Stimulated activated CD4-positive, alpha-beta T cell treated with anti-CD3 and anti-CD28 coated beads, Interleukin-1b, Interleukin-23, amount 100 ng/mL, for 1 hour (primary cell): ENCODE measurements at places on chromosomes 12 and 14.

GRCh38 chr12:101116911-101117310 lies 93.1 kb downstream of the SLC5A8 start:
- no peak for DNase-seq

DNA sequence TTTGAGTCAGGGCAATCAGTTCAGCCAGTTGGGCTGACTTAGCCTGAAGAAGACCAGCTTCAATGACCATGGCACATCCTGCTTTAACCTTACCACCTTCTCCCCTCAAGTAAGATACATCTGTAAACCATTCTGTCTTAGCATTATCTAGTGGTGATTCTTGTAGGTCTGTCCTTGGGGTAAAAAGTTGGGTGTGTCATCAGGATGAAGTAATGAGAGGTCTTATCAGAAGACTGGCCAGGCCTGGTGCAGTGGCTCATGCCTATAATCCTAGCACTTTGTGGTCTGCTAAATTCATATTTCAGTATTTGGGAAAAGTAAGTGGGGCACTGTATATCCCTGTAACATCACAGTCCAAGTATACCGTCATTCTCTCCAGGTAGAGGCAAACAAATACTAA lies 19.1 kb downstream of the SINHCAF start:
- no peak for DNase-seq

GRCh38 chr12:115871714-115872113 lies 405.8 kb downstream of the MED13L start:
- DNase-seq, result no peak

DNA sequence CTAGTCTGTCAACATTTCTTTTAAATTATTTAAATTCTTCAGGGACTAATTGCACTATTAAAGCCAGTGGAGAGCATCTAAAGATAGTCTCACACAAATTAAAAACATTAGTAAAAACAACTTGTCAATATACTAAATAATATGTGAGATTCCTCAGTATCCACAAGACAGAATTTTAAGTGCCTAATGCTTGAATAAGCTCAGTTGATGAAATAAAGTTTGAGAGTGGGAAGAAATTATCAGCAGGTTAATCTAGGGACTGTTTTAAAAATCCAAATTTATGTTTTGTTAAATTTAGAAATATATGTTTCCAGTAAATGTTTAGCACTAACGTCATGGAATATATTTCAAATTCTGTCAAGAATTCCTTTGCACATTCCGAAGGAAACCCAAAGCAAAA lies 105.2 kb downstream of the SLC41A2 start:
- no peak for DNase-seq

DNA sequence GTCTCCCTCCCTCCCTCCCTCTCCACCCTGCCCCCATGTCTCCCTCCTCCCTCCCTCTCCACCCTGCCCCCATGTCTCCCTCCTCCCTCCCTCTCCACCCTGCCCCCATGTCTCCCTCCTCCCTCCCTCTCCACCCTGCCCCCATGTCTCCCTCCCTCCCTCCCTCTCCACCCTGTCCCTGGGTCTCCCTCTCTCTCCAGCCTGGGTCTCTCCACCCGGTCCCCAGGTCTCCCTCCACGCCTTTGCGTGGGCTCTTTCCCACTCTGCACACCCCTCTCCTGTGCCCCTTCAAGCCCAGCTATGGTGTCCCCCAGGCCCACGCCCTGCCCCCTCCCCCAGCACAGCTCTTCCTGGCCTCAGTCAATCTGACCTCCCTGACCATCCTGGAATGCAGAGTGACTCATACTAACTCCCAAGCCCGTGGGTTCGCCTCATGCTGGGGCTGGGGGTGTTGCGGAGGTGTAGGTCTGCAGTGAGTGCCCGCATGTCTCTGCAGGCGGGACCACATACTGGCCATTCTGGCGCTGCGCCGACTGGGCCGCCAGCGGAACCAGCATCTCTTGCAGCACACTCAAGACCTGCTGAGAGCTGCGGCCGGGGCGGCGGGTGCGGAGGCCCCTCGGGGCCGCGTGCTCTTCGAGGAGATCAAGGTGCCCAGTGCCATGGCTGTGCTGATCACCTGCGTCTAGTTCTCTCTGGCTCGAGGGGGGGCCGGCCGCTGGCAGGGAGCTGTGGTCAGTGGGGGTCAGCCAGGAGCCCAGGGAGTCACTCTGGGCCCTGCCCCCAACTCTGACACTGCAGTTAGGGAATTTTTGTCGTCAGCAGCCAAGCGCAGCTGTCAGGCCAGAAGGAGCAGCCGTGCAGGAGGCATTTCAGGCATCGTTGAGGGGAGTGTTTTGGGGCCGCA lies 13.5 kb upstream of the TNFAIP2 start:
- no peak for DNase-seq

- no peak for DNase-seq
Measured at GRCh38 chr12:124152731-124153130, 142.2 kb upstream of the RFLNA start.

DNA sequence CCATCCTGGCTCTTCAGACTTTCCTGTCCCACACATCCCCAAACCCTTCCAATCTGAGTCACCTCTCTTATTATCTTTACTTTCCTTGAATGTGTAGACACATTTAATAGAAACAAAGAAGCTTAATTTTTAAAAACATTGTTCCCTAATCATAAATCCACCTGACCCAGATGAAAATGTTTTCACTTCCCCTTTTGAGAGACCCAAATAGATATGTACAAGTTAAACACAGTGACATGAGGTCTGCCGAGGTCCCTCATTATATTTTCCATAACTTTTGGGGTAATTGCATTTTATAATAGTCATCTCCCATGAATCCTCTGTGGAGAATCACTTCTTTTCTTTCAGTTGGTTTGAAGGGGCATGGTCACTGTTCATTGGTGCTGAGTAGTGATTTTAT lies 191.1 kb downstream of the GRIN2B start:
- DNase-seq, result no peak

DNA sequence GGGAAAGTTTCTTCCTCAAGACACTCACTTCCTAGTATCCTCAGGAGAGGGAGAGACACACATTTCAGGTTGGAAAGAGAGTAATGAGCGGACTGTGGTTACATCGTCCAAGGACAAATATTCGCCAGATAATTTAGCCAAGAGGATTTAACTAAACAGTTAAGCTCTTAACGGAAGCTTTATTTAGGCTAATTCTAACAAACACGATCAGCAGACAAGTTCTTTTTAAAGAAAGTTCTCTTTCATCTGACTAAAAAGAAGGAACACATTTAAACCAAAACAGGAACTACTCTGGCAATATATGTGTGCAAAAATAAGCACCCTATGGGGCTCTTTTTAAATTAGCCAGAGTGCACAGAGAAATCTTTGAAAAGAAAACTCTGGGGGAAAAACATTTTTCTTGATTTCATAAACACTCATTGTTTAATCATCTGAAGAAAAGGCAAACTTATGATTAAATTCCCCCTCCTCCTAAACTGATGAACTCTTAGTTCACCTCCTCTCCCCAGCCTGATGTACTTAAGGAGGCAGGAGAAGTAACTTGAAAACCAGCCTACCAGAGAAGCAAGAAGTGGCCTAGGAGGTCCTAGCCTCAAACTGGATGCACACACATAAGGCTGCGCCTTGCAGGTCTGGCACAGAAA lies 13.3 kb upstream of the BTG1 start:
- DNase-seq, result no peak

- no peak for DNase-seq
Measured at GRCh38 chr12:64670919-64671639, 60.8 kb downstream of the RASSF3 start.

- no peak for DNase-seq
Measured at GRCh38 chr14:86518298-86518697, 988.4 kb downstream of the FLRT2 start.

- no peak for DNase-seq
Measured at GRCh38 chr12:121259074-121259473, 37.4 kb downstream of the CAMKK2 start.

GRCh38 chr14:80211153-80212022 lies at the start of gene DIO2:
Gene DIO2, minus strand, starts transcription at chr14:80211504. Its CDS starts 32 bp downstream, at chr14:80211472.
- no peak for DNase-seq

GRCh38 chr12:131793243-131794022 lies 34.8 kb upstream of the MMP17 start:
- no peak for DNase-seq

GRCh38 chr12:40727774-40728483 lies 35.7 kb downstream of the CNTN1 start:
- DNase-seq, result no peak

DNA sequence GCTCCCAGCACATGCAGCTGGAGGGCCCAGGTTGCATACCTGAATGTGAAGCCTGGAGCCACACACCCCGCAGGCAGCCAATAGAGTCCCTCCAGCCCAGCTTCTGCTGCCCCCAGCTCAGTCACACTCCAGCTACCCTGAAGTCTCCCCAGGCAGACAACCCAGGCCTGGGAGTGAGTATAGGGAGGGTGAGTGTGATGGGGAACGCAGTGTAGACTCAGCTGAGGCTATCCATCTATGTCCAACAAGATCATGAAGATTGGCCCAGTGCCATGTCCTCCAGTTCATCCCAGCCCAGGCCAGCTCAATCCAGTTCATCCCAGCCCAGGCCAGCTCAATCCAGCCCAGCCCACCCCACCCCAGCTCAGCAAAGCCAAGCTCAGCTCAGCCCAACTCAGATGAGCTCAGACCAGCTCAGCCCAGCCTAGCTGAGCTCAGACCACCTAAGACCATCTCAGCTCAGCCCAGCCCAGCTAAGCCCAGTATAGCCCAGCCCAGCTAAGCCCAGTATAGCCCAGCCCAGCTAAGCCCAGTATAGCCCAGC lies 330.4 kb downstream of the TMEM121 start:
- DNase-seq, result no peak

DNA sequence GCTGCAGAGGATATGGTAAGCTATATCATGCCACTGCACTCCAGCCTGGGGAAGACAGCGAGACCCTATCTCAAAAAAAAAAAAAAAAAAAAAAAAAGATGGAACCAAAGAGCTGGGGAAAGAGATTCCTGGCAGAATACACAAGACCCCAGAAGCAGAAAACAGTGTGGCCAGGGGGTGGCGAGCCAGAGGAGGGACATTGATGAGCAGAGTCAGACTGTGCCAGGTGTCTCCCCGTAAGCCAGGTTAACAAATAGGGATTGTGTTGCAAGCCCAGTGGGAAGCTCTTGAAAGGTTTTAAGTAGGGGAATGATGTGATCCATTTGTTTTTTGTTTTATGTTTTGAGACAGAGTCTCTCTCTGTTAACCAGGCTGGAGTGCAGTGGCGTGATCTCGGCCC lies 56.1 kb downstream of the FIGNL2 start:
- DNase-seq, result no peak

DNA sequence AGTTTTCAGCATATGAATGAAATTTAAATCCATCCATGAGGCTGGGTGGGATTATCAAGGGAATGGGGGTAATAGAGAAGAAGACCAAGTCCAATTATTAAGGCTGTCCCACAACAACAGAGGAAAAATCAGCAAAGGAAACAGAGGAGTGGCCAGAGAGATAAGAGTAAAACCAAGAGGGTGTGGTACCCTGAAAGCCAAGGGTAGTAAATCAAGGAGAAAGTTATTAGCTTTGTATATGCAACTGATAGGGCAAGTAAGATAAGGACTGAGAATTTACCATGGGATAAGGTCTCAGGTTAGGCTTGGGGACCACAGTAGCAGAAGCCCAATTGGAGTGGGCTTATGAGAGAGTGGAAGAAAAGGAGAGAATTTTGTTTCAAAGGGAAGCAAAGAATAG lies 134.5 kb downstream of the NUAK1 start:
- no peak for DNase-seq

GRCh38 chr12:101064721-101065120 lies 145.3 kb downstream of the SLC5A8 start:
- DNase-seq, result no peak

GRCh38 chr14:99775351-99775750 lies 17.9 kb upstream of the EML1 start:
- DNase-seq, result no peak

DNA sequence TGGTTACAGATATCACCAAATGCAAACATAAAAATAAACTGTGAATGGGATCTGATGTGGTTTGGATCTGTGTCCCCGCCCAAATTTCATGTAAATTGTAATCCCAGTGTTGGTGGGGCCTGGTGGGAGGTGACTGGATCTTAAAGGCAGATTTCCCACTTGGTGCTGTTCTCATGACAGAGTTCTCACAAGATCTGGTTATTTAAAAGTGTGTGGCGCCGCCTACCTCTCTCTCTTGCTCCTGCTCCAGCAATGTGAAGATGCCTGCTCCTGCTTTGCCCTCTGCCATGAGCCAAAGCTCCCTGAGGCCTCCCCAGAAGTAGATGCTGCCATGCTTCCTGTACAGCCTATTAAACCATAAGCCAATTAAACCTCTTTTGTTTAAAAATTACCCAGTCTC lies 47.8 kb downstream of the SLC25A21 start:
- no peak for DNase-seq

DNA sequence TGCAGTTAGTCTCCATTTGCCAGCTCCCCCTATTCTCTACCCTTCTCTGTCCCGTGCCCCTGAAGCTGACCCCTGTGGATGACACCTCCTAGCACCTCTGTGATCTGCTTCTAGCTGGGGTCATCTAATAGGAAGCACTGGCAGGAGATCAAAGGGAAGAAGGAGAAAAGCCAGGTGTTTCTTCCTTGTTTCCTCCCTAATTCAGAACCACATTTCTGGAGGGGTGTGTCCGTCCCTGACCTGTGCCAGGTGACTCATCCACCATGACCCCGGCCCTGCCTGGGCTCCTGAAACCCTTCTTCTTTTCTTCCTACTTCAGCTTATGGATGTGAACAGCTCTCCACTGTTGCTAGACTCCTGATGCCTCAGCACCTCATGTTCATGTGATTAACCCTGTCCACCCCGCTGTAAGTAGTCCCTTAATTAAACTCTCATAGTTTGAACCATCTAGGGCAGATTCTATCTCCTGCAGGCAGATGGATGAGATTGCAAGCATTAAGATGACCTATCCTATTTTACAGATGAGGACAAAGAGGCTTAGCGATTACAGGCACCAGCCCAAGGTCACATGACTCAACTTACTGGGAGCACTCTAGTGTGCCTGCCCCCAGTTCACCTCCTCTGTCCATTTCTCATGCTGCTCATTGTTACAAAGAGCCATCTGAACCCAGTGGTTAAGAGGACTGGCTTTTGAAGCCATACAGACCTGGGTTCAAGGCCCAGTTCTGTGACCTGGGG lies 770.5 kb downstream of the MED13L start:
- DNase-seq, result no peak

DNA sequence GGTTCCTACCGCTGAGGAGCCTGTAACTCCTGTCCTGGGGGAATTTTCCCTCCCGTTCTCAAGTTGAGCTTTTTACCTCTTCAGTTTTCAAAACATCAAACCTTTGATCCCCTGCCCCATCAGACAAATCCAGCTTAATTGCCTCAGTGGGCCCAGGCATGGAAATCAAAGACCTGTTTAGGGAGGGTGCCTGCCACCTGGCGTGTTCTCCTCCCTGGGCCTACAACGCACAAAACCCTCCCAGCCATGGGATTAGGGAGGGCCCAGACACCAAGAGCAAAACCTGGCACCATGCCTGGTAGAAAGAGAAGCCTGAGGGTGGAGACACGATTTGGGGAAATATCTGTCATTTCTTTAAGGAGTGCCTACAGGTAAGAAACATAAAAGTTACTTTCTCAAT lies 672.9 kb downstream of the BCL11B start:
- no peak for DNase-seq

- DNase-seq, result no peak
Measured at GRCh38 chr12:132488127-132489077, 1.5 kb upstream of the FBRSL1 start.

DNA sequence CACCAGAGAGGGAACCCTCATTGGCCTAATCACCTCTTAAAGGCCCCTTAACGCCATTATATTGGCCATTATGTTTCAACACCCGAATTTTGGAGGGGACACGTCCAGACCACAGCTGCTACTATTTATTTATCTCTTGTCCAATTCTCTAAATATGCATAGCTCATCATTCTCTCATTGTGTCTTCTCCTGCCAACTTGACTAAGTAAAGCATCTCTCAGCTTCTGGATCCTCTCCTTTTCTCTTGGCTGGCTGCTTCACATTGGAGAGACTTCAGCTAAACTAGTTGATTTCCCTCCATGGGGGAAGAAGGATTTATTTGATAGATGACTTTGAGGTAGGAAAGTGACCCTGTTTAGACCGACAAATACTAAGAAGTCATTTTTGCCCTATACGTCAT lies 120.4 kb upstream of the KRR1 start:
- DNase-seq, result no peak
